ENCODE measurements at places on chromosomes 2 and 18. TPM values are rescaled to one million over a fixed set of nuclear protein-coding genes. Genes with fewer than 3 reads are reported as not detected.

Gene RAD51AP2
- total RNA-seq = 0.12 TPM

Gene CHRNG
- total RNA-seq = 0.87 TPM

Gene ACVR2A
- total RNA-seq = 31.9 TPM

Gene GALR1
- total RNA-seq = 0.07 TPM

Gene MBOAT2
- total RNA-seq = 60.8 TPM

Gene EFR3B
- total RNA-seq = 5.3 TPM

Gene AQP12B
- 0.10 TPM for total RNA-seq

Gene FBXO41
- total RNA-seq = 5.5 TPM

Gene UGT1A5
- not detected for total RNA-seq

Gene CERKL
- 2.9 TPM for total RNA-seq

Gene CFC1
- total RNA-seq = 25.5 TPM

DNA sequence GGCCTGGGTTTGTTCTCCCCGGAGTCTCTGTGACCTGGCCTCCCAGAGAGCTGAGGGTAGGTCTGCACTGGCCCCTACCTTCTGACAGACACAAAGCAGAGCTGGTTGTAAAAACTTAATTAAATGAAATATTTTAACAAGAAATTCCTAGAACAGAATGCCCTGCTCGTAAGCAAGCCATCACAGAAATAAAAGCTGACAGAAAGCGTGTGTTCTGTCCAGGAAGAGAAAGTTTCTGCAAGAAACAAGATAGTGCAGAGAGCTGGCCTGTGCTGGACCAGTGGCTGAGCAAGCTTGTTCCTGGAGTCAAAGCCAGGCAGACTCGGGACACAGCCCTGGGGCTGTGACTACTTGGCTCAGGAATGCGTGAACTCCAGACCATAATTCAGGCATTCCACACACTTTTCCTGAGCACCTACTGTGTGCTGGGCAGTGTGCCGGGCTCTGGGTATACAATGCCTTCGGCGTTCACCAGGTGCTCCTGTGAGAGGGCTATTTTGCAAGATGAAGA, 51.6 kb downstream of the APOB start:
- peaks cover 23% of the 10 kb centered on the region for H3K4me1 ChIP-seq
- no peaks in the 10 kb centered on the region for H3K36me3 ChIP-seq
- DNase-seq = no peak
- no peak overlapping the region for H3K27ac ChIP-seq
- H3K27me3 ChIP-seq = peaks cover 18% of the 10 kb centered on the region

DNA sequence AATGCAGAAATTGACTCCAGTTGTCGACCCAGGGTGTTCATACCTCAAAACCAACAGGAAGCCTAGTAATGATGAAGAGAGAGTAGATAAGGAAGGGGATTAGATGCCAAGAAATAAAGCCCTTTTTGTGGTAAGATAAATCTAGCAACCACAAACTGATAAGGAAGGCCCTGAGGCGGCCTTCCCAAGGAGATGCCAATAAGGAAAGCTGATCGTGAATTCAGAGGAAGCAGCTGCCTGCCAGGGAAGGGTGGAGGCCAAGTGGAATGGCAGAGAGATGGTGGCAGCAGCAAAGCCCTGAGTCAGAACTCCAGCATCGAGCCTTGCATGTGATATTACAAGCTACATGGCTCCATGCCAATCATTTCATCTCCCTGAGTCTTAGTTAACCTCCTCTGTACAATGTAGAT, 126.3 kb downstream of the IRS1 start:
- H3K4me1 ChIP-seq = peaks cover 18% of the 10 kb centered on the region
- DNase-seq = no peak
- no peak overlapping the region for H3K4me3 ChIP-seq
- H3K27me3 ChIP-seq = no peaks in the 10 kb centered on the region
- H3K36me3 ChIP-seq = no peaks in the 10 kb centered on the region

DNA sequence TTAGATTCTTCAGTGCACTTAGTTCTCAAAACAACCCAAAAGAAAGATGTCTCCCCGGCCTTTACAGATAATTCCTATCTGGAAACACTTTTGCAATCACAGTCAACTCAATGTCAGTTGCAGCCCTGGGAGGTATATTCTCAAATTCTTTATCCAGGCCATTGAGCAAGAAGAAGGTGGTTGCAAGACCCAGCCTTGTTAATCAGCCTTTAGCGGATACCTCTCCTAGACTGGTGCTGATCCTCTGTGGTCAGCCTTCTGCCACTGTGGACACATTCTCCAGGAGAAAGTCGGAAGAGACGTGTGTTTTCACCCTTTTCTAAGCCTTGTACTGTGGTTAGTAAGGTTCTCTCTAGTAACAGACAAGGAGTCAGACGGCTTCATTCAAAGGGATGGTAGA, 7.8 kb upstream of the FZD7 start:
- peaks cover 21% of the 10 kb centered on the region for H3K4me1 ChIP-seq
- H3K36me3 ChIP-seq = no peaks in the 10 kb centered on the region
- DNase-seq = no peak

DNA sequence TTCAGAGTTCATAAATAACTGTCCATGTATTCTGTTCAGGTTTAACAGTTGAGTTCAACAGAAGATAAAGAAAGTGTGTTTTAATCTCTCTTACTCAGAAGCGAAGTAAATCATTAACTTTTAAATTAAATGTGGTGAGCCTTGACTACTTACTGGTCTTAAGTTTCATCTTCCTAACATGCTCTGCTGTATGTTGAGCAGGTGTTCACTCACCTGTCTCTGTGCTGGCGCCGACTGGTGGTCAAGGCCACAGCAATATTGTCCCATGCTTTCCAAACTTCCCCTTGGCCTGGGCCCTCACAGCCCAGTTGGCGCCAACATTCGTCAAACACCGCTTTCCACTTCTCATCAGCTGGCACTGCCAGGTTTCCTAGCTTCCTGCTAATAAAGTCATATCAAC, 17.0 kb upstream of the MPP4 start:
- H3K36me3 ChIP-seq = peaks cover 32% of the 10 kb centered on the region
- no peak for DNase-seq
- no peak overlapping the region for H3K4me3 ChIP-seq
- H3K27me3 ChIP-seq = no peaks in the 10 kb centered on the region

GRCh38 chr18:23177433-23178072, 42.3 kb downstream of the CABLES1 start:
- DNase-seq = no peak
- no peak overlapping the region for H3K4me3 ChIP-seq
- H3K27me3 ChIP-seq = no peaks in the 10 kb centered on the region
- H3K27ac ChIP-seq = no peak overlapping the region
- peaks cover 5% of the 10 kb centered on the region for H3K4me1 ChIP-seq

DNA sequence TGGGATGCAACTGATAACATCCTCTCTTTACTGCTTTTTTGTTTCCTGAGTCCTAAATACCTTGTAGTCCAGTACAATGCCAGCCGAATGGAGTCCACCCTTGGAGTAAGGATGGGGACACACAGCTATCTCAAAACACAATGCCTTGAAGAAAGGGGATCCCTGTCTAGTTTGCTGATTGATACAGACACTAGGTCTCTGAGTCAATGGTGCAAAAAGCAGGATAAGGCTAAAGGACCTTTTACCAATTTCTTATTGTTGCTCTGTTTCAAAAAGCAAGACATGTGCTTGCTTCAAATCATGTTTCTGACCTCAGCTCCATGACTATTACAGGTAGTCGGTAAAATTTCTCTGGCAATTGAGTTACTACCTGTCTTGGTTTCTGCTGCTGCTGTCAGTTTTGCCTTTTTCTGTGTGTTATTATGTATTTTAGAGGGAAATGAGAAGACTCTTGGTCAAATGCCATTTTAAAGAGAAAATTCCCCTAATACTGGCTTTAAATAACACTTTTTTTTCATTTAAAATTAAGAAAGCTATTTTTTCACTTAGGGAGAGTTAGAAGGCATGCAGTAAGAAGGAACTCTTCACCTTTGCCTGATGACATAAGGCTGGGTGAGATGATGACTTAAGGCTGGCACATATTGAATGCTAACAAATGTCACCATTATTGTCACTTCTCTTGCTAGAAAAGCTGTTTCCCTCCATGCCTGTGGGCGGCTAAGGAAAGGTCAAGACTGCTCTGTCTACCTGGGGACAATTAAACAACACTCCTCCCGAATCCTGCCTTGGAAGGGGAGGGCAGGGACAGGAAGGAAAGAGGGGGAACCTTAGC, 4.9 kb upstream of the FIGLA start:
- DNase-seq = no peak
- no peaks in the 10 kb centered on the region for H3K4me1 ChIP-seq
- no peak overlapping the region for H3K27ac ChIP-seq

- no peak overlapping the region for H3K27ac ChIP-seq
- DNase-seq = no peak
- no peaks in the 10 kb centered on the region for H3K36me3 ChIP-seq
These were observed 754.2 kb upstream of the ID2 start for GRCh38 chr2:7927691-7928090.

- H3K27ac ChIP-seq = peak overlapping the region; percentile 86
- DNase-seq = no peak
- peak overlapping the region; percentile 67 for H3K4me3 ChIP-seq
- H3K4me1 ChIP-seq = peaks cover 27% of the 10 kb centered on the region
- H3K36me3 ChIP-seq = peaks cover 18% of the 10 kb centered on the region
These were observed 123.3 kb downstream of the CTIF start for GRCh38 chr18:48662011-48662661.

GRCh38 chr2:239188536-239188935, 212.3 kb downstream of the HDAC4 start:
- no peaks in the 10 kb centered on the region for H3K27me3 ChIP-seq
- DNase-seq = peak; percentile 58
- H3K36me3 ChIP-seq = no peaks in the 10 kb centered on the region

- H3K27ac ChIP-seq = no peak overlapping the region
- H3K4me1 ChIP-seq = peaks cover 42% of the 10 kb centered on the region
- no peak overlapping the region for H3K4me3 ChIP-seq
- no peaks in the 10 kb centered on the region for H3K27me3 ChIP-seq
- no peak for DNase-seq
- H3K36me3 ChIP-seq = peaks cover 5% of the 10 kb centered on the region
These were observed 61.7 kb downstream of the CERS6 start for GRCh38 chr2:168517816-168518215.

GRCh38 chr2:229582151-229582550, 132.2 kb downstream of the DNER start:
- H3K4me1 ChIP-seq = peaks cover 6% of the 10 kb centered on the region
- H3K27ac ChIP-seq = no peak overlapping the region
- DNase-seq = no peak
- H3K4me3 ChIP-seq = no peak overlapping the region
- no peaks in the 10 kb centered on the region for H3K36me3 ChIP-seq
- peaks cover 39% of the 10 kb centered on the region for H3K27me3 ChIP-seq

DNA sequence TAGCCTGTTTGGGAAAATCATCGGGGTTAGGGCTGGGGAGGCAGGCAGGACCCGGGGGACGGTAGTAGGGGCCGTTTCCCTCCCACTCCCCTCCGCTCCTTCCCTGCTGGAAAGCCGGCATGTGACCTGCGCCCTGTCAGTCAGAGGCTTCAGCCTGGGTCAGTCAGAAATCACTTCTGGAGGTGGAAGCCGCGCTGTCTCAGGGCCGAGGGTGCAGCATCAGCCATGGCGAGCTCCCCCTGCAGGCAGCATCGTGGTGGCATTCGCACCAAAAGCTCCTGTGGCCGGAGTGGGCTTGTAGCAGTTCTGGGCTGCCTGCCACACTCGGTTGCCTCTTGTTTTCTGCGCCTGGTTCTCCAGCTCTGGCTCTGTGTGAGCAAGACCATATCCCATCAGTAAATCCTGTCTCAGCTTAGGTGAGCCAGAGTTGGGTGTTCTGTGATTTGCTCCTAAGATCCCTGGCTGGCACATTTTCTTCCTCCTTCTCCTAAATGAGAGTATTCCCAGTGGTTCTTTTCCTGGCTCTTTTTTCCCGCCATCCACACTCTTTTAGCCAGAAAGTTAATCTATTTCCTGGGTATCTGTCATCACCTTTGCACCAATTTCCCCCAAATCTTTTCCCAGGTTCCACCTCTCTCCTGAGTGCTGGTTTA, 123.9 kb upstream of the CD302 start:
- no peak overlapping the region for H3K4me3 ChIP-seq
- DNase-seq = peak; percentile 76
- H3K4me1 ChIP-seq = peaks cover 7% of the 10 kb centered on the region
- no peak overlapping the region for H3K27ac ChIP-seq
- no peaks in the 10 kb centered on the region for H3K36me3 ChIP-seq
- peaks cover 20% of the 10 kb centered on the region for H3K27me3 ChIP-seq

DNA sequence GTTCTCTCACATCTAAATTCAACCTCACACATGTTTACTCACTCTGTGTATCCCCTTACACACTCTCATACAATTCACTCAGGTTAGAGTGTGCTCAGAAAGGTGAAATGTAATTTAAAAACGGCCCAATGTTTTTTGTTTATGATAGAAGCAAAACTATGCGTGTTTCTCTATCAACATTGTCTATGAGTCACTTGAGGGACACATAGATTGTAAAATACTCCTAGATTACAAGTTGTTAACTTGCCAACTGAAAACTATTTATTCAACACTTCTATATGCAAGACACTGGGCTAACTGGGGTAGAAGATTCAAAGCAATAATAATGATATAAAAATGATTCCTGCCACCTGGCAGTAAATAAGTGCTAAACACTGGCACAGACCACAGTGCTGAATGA, 24.6 kb downstream of the CCDC195 start:
- DNase-seq = no peak
- H3K27ac ChIP-seq = no peak overlapping the region
- peaks cover 7% of the 10 kb centered on the region for H3K4me1 ChIP-seq
- no peak overlapping the region for H3K4me3 ChIP-seq
- no peaks in the 10 kb centered on the region for H3K27me3 ChIP-seq
- no peaks in the 10 kb centered on the region for H3K36me3 ChIP-seq

DNA sequence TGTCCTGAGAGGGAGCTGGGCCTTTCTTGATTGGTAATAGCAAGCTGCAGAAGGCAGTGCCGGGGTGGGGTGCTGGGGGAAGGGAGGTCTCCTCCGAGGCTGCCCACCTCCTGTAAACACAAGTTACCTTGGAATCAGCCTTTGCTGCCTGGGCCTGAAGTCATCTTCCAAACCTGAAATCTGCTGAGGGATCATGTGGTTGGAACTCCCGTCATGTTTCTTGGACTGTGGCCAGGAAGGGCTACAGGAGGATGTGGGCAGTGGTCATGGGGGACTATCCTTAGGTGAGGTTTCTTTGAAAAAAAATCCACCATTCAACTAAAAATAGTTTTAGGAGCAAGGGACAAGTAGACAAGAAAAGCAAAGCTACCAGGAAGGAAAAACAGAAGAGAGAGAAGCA, 74.2 kb downstream of the CDK15 start:
- H3K27me3 ChIP-seq = peaks cover 8% of the 10 kb centered on the region
- peak overlapping the region; percentile 31 for H3K27ac ChIP-seq
- H3K4me1 ChIP-seq = peaks cover 50% of the 10 kb centered on the region
- peak overlapping the region; percentile 29 for H3K4me3 ChIP-seq
- DNase-seq = no peak

DNA sequence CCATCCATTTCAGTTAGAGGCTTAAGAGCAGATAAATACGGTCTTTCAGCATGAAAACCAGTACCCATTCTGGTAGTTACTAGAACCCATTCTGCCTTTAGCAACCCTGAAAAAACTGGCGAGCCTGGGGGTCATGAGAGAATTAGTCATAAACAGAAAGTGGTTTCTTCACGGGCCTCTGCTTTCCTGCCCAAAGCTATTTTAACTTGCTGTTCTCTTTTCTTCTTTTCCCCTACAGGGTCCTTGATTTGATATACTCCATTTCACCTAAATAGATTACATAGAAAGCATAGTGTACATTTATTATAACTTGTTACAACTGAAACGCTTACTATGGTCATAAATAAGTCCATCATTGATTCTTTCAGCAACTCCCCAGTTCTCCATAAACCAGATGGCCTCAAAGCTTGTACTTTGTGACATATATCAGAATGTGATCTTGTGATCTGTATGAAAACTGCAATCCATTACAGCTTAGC, 48.3 kb downstream of the WDFY1 start:
- no peak overlapping the region for H3K27ac ChIP-seq
- H3K4me1 ChIP-seq = no peaks in the 10 kb centered on the region
- H3K36me3 ChIP-seq = peaks cover 43% of the 10 kb centered on the region

- DNase-seq = no peak
- peaks cover 5% of the 10 kb centered on the region for H3K4me1 ChIP-seq
- no peaks in the 10 kb centered on the region for H3K36me3 ChIP-seq
- H3K4me3 ChIP-seq = no peak overlapping the region
- no peaks in the 10 kb centered on the region for H3K27me3 ChIP-seq
These were observed 90.7 kb upstream of the PTPRM start for GRCh38 chr18:7476386-7476785.

All from type B pancreatic cell (in vitro differentiated cells).